ENCODE measurements at places on chromosomes 4 and X.

DNA sequence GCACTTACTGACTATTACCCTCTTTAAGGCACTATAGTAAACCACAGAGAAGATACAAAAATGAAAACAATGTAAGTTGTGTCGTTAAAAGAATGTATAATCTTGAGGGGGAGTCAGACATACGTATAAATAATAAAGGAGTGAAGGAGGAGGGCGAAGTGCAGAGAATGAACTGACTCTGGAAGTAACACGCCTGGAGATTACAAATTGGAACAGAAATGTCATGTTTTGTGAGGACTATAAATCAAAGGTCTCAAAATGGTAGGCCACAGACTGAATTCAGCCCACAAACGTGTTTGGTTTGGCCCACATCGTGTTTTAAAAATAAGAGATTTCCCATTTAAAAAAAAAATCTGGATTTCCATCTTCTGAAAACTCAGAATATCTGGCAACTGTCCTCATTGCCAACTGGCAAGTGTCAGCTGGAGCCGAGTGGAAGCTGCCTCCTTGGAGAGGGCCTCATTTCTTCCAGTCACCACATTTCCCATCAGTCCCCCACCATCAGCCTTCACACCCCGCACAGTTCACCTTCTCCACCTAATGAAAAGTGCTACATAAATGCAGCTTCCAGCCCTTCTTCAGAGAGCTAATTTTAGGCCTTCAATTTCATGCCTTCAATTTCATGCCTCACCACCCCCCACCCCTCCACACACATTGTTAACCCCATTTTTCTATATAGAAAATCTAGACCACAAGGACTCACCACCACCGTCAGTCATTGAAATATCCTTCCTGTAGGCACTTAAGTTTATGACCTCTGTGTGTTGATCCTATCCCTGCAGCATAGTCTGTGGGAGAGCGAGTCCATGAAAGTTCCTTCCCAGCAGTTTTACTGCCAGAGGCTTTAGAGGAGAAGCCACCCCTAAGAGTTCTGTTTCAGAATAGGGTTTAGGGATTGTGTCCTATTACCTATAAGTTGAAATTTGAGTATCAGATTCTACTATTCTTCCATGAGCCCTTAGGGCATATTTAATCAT lies 32.0 kb upstream of the COL25A1 start:
- DNase-seq: no peak

DNA sequence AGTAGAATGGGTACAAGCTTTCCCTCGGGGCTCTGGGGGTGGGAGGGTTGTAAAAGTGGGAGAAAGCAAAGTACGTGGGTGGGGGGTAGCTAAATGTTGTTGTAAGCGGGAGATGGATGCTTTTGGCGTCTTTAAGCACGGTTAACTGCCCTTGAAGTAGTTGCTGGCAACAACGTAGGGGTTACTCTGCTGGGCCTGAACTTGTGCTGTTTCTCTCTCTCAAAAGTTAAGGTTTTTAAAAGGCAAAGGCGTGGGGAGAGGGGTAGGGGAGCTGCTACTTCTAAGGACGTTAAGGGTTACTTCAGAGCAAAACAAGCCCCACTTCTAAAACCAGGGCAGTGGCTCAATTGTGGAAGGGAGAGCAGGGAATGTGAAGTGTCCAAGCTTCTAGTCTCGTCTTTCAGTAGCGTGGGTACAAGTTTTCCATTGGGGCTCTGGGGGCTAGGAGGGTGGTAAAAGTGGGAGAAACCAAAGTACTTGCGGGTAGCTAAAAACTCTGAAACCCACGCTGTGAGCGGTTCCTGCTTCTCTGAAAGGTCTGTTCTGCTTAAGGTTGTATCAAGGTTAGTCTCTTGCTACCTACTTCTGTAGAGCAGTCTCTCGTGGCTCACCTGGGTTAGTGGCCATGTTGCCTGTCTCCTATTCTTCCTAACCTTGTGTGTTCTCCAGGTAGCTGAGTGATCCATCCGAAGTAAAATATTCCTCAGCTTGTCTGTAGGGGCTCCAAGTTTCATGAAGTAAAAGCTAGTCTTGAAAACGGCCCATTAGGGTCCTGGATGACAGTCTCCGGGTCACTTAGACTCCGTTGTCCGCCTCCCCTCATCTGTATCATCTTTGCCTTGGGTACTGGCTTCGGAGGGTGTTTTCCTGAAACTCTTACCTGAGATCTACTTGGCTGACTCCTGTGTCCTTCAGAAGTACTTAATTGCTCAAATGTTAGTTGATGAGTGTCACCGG lies 1.7 kb upstream of the WDR1 start:
- DNase-seq: no peak

- DNase-seq: no peak
Measured at GRCh38 chr4:56986192-56986591, 7.5 kb downstream of the POLR2B start.

DNA sequence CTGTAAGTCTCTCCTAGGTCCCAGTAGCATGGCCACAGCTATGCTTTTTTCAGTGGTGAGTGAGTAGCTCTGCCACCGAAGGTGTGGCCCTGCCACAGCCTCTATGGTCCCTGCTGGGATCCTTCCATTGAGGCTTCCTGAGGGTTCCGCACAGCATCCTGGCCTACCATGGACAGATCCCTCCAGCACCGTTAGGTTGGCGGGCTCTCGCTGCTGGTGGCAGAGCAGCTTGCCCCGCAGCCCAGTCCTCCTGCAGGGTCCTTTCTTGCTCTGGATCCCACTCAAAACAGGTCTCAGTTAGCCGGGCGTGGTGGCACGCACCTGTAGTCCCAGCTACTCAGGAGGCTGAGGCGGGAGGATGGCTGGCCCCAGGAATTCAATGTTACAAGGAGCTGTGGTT lies 2.4 kb upstream of the PDZD4 start:
- no peak for DNase-seq

- DNase-seq: no peak
Measured at GRCh38 chr4:161721947-161722346, 441.9 kb downstream of the FSTL5 start.
